ENCODE measurements at places on chromosomes 5 and 9. TPM values are rescaled to one million over a fixed set of nuclear protein-coding genes. Genes with fewer than 3 reads are reported as not detected.

LECT2 gene
- not detected for total RNA-seq

GRCh38 chr5:4013106-4013898 lies 417.7 kb downstream of the IRX1 start:
- no peak for DNase-seq

GRCh38 chr9:89138463-89139390 lies 39.9 kb downstream of the SHC3 start:
- DNase-seq, result no peak

GRCh38 chr5:149160291-149160787 lies 19.0 kb downstream of the ABLIM3 start:
- no peak for DNase-seq

- DNase-seq, result no peak
These were observed 41.7 kb upstream of the LRRC19 start for GRCh38 chr9:27047136-27047535.

ANXA2R gene
- total RNA-seq, result 1.3 TPM

- DNase-seq, result no peak
These were observed 383.9 kb downstream of the TLR4 start for GRCh38 chr9:118088090-118088489.

- DNase-seq, result no peak
These were observed 151.6 kb upstream of the PHYKPL start for GRCh38 chr5:178383919-178384815.

DNA sequence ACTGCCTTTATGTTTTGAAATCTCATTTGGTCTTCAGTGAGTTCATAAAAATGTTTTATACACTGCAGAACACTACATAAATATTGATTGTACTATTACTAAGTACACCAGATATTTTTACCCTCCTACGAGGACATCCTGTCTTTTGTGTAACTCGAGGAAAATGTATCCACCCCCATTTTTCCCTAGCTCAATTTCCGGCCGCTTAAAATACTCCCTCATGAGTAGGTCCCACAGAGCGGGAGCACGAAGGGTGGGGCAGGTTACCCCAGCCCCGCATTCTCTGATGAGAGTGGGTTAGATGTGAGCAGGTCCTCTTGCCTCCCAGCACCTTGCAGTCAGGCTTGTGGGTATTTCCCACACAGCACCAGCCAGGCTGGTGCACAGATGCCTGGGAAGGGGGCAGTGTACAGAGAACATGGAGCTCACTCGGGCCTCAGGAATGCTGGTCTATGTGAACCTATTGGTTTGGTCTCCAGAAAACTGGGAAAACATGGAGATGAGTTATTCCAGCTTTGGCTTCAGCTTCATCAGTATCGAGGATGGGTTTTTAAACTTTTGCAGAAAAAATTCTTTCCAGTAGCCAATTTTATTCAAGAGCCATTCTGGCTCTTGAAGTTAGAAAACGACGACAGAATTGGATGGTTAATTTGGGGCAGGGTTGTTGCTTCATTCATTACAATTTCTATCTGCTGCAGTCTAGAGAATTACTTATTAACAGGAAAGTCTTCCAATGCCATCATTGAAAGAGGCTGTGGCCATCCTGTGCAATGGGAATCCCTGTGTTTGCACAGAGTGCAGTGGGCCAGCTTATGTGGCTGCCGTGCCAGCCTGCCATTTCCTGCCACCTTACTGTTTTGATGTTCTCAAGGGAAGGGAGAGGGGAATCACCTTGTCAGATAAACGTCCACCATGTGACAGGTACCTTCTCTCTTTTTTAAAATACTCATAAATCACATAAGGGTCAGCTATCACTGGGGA lies 73.2 kb downstream of the WDR41 start:
- DNase-seq, result no peak

DNA sequence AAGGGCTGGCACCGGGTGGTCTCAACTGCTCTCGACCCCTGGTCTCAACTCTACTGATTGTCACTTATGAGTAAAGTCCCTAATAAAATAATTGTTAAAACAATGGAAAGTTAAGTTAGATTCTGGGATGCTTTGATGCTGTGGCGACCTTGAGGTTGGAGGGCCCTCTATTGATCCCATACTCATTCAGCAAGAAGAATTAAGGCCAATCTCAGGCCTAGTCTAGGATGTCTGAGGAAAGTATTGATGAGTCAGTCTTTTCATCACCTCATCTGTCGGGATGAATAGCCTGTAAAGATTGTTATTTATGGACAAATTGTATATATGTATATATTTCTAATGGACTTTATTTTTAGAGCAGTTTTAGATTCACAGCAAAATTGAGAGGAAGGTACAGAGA lies 50.8 kb downstream of the WDR36 start:
- DNase-seq, result no peak

MARCOL gene
- not detected for total RNA-seq

- DNase-seq, result no peak
These were observed 12.5 kb upstream of the SHB start for GRCh38 chr9:38081356-38082108.
